ENCODE measurements at places on chromosomes 1 and 21.

DNA sequence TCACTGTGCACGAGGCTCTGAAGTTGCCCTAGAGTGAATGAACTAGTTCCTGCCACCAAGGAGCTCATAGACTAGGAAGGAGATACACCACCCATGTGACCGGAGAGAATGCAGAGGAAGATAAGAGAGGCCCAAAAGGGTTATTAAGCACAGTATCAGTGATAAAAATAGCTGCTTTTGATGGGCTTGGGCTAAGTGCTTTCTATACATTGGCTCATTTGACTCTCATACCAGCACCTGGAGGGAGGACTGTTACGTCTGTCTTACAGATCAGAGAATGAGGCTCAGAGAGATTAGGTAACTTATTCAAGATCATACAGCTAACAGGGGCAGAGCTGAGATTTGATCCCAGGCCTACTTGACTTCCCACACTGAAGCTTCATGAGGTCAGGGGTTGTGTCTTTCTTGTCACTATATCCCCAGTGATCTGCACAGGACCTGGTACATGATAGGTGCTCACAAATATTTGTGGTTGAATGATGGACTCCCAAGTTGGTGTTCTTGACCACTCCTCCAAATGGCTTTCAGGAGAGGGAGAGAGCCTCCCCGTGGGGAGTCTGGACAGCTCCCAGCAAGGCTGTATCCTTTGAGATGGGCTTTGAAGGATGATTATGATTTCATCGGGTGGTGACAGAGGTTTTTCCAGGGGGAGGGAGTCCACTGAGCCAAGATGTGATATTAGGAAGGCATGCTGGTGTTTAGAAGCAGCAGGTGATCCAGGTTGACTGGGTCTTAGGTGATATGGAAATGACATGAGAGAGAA is 14.4 kb downstream of the PPFIA4 start:
- no peak for DNase-seq

GRCh38 chr1:213994888-213995287 is 7.1 kb downstream of the PROX1 start:
- DNase-seq: no peak

- DNase-seq: peak; percentile 23
These were observed 177.7 kb downstream of the URB2 start for GRCh38 chr1:229803626-229804217.

- no peak for DNase-seq
These were observed 63.1 kb upstream of the SH3GLB1 start for GRCh38 chr1:86641318-86641717.

GRCh38 chr1:180230416-180230790 is 339 bp downstream of the LHX4 start:
- no peak for DNase-seq

- DNase-seq: peak; percentile 82
These were observed 128.6 kb downstream of the HUNK start for GRCh38 chr21:32001390-32001789.

DNA sequence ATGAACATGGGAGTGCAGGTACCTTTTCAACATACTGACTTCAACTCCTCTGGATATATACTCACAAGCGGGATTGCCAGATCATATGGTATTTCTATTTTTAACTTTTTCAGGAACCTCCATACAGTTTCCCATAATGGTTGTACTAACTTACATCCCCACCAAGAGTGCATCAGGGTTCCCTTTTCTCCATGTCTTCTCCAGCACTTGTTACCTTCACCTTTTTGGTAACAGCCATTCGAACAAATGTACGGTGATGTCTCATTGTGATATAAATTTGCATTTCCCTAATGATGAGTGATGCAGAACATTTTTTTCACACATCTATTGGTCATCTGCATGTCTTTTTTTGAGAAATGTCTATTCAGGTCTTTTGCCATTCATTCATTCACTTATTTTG is 25.9 kb upstream of the ACTA1 start:
- no peak for DNase-seq

DNA sequence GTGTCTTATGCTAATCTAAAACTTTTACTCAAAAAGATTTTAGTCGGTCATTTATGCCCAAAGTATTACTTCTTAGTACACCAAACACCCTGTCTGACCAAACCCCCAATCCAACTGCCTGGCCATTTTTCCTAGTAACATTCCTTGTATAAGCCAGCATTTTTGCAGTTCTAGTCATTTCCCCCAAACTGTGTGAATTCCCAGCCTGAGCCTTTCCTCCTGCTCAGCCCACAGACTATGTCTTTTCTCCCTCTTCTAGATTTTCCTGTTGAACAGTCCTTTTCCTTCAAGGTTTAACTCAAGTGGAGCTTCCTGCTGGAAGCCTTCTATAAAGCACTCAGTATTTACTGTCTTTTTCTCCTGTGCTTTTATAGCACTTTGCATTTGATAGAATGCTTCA is 843.8 kb downstream of the USP25 start:
- DNase-seq: no peak
